Inflammatory macrophage (primary cell): ENCODE measurements at places on chromosomes 7 and 10.

- no peak for DNase-seq
Measured at GRCh38 chr7:51606601-51607154, 290.1 kb upstream of the COBL start.

- no peak for DNase-seq
Measured at GRCh38 chr7:122416336-122416735, 111.8 kb upstream of the FEZF1 start.

GRCh38 chr7:105493923-105494315, 28.2 kb downstream of the PUS7 start:
- DNase-seq = no peak

DNA sequence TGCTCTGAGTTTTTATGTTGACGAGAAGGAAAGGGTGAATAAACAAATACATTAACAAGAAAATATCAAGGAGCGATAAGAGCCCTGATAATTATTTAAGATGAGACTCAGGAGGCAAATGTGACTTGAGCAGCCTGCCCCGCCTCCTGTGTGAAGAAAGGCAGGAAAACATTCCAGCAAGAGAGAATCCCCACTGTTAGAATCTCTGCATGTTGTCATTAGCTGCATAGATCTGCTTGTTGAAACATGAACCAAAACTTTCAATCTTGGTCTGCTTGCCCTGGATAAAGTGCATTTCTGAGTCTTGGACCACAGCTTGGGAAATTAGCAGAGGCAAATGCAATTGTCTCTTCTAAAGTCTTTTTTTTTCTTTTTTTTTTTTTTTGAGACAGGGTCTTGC, 120.0 kb downstream of the DPP6 start:
- DNase-seq = no peak

- DNase-seq = no peak
Measured at GRCh38 chr10:120460776-120461175, 3.7 kb downstream of the PLPP4 start.

DNA sequence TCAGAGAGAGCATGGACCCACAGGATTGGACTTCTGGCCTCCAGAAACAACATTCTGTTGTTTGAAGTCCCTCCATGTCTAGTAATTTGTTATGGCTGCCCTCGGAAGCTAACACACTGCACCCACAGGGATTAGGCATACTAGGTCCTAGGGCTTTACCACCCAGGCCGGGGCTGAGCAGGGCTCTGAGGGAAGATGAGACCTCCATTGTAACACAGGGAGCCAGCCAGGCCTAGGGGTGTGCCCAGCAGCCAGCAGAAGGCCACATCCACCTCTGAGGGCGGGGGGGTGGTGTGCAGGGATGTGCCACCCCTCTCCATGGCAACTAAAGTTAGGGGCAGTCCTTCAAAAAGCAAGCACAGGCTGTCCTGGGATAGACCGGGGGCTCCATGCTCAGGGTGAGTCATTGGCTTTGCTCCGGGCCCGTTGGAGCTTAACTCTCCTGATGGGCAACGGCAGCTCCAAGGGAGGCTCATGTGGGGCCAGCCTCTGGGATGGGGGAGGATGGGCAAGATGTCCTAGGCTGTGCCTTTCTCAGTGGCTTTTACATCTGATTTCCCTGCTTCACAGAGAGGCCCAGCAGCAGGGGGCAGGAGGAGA, 96.6 kb upstream of the GPR26 start:
- DNase-seq = no peak

DNA sequence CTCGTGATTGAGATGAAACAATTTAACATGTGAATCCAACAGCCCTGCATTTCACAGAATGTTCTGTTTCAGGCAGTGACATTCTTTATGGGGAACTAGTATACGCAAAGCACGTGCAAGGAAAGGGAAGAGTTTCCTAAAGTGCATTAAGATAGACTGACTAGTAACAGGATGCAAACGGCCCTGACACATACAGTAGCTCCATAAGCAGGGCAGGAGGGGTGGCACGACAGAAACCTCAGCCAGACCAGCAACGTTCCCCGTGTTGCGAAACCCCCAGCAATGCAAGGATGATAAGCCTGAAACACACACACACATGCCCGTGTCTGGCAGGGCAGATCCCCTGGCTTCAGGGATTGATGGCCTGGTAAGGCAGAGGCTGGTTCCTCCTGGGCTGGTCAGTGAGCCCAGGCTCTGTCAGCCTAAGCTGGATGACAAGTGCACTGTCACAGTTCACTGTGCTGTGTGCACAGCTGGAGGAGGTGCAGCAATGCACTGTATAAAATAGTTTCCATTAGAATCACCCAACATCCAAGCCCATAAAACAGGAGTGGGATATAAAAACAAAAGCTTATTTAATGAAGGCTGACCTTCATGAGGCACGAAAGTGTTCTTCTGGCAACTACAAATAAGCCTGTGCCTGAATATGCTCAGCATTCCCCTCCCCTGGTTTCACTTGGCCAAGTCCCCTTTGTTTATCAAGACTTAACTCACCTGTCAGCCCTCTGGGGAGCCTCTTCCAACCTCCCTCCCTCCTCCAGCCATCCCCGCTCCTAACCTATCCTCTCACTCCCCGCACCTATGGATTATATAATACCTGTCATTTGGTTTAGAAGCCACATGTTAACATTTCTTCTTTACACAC, 88.8 kb downstream of the GSAP start:
- peak; percentile 76 for DNase-seq

- DNase-seq = no peak
Measured at GRCh38 chr7:39430909-39431641, 135.1 kb upstream of the YAE1 start.

DNA sequence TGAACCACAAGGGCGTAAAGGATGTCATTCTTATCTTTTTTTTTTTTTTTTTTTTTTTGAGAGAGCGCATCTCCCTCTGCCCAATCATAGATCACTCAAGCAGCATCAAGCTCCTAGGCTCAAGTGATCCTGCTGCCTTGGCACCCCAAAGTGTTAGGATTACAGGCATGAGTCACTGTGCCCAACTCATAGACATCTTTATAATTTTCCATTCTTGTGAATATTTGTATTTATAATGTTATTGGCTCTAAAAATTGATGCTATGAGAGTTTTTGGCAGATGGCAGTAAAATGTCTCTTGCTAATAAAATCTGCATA, 128.7 kb downstream of the AKR1D1 start:
- no peak for DNase-seq

GRCh38 chr10:117723343-117723742, 180.8 kb downstream of the EMX2 start:
- no peak for DNase-seq

- no peak for DNase-seq
Measured at GRCh38 chr10:72911758-72912157, 18.2 kb downstream of the OIT3 start.

- DNase-seq = no peak
Measured at GRCh38 chr7:4707217-4707741, 25.2 kb downstream of the FOXK1 start.

DNA sequence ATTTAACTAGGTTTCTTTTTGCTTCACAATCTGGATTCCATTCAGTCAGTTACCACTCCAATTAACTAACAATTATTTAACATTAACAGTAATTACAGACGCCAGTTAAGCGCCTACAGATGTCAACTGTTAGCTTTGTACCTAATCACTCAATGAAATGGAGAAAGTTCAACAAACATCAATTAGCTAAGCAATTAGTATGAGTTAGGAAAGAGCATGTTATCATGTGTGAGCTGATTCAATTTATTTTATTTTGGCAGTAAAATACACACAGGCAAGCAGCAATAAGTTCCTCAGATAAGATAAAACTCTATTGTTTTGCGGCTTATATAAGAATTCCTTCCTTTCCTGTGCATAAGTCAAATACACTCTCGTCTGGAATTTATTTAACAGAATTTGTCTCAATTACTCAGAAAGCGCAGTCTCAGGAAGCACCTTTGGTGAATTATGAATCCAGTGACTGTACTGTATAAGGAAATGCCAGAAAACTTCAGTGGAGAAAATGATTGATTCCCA, 427.1 kb upstream of the GALNT17 start:
- DNase-seq = no peak

DNA sequence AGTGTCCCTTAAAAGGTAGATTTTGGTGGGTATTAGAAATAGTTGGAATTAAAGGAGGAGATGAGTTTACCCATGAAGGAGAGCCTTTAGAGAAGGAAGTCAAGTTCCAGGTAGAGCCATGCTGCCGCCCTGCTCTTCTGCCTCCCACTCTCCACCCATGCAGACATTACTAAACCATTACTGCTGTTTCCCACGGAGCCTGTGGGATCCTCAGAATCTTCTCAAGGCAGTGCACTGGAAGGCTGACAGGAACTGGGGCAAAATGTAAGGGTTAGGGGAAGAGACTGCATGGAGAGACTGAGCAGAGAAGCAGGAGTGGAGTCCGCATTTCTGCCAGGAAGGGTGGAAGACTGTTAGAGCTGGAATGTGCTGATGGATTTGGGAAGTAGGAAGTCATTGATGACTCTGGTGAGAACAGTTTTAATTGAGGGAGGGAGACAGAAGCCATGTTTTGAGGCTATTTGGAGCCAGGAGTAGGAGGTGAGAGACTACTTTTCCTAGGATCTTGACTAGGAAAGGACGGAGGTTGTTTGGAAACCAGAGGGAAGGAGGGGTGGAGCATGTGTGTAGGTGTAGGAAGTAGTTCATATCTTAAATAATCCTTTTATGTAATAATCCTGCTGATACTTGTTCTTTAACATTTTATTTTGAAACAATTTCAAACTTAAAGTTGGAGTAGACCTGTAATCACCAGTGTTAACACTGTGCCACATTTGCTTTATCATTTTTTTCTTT, 109.0 kb downstream of the CCNY start:
- no peak for DNase-seq

- no peak for DNase-seq
Measured at GRCh38 chr10:7541137-7542087, 125.4 kb downstream of the ITIH5 start.

DNA sequence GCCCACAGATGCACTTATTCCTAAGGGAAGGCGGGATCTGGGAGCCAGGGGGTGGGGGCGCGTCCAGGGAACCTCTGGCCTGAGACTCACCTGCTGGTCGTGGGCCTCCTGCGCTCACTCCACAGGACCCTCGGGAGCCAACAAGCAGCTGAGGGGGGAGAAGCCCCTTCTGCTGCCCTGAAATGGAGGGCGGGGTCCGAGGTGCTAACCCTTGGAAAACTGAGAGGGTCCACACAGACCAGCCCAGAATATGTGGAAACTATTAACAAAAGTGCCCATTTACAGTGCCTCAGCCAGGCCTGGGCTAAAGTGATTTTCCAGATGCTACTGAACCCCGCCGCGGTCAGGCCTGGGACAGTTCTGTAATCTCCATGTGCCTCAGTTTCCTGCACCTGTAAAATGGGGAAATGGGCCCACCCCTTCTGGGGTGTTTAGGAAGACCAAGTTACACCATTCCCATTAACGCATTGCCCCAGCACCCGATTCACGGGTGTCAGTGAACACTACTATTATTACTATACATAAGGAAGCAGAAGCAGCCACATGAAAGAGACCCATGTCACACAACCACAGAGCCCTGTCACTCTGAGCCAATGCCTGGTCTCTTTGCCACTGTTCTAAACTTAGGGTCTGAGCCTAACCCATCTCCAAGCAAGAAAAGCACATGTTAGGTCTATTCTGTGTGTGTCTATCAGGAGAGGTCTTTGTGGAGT, 630 bp upstream of the VSTM4 start:
- peak; percentile 20 for DNase-seq

DNA sequence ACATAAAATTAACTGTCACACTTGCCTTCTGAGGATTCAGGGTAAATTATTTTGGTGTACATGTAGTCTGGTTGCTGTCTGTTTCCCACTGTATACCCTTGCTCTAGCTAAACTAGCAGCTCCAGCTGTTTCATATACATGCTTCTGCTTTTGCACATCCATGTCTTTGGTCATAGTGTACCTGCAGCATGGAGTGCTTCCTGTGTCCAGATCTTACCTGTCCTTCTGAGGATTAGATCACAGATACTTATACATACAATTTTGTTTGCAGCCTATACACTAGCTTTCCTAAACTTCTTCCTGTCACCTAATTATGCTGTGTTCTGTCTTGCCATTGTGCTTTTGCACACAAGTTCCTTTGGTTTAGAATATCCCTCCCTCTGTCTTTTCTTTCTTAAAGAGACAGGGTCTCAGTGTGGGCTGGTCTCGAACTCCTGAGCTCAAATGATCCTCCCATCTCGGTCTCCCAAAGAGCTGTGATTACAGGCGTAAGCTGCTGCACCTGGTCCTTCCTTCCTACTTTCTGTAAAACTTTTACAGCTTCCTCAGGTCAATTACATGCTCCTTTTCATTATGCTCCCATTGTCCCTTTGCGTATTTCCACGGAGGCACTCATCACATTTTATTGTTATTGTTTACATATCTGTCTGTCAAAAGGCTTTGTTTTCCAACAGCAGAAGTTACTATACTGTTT, 33.8 kb downstream of the TPST1 start:
- DNase-seq = no peak

GRCh38 chr10:112525200-112525599, 78.2 kb downstream of the VTI1A start:
- DNase-seq = no peak

GRCh38 chr7:71311576-71311975, 179.6 kb downstream of the GALNT17 start:
- no peak for DNase-seq

DNA sequence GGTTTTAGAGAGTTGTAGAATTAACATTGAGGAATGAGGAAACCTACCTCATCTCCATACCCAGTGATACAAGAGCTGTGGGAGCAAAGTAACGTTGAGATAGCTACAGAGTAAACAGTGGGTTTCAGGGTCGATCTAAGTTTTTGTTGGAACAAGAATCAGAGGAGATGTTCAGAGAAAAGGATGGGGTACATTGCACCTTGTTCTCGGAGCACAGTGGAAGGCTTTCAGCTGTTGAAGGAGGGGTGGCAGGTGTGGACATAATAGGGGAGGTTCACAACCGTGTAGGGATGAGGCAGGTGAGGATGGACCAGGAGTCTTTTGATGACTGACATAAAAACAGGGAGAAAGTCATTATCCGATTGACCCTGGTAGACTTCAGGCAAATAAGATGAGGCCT, 121.7 kb downstream of the MLLT10 start:
- no peak for DNase-seq

DNA sequence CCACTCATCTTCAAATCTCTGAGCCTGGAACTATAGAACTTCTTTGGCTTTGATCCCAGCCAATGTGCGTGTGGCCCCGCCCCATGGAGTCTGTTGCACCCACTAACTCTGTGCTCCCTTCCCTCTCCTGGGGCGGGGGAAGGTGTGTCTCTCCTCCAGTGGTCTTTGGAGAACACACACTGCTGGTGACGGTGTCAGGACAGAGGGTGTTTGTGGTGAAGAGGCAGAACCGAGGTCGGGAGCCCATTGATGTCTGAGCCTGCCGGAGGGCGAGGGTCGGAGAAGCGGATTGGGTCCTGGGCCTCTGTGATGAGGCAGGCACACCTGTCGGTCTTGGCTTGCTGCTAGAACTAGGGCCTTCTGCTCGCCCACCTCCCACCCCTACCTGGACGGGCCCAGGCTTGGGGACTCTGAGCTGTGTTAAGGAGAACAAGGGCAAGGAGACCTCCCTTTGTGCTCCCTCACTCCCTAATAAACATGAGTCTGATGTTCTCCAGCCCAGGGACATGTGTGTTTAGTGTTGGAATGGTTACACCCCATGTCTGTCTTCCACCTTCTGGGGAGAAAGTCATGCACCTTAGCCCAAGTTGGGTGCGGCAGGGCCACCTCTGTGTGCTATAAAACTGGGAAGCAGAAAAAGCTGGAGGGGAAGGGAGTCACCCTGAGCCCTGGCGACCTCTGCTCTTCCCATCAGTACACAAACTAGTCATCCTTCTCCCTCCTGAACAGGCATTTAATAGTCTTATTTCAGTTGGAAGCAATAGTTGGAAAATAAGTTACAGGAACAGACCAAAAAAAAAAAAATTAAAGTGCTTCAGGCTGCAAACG, 4.6 kb downstream of the TRAPPC14 start:
- DNase-seq = no peak
